Right ventricle myocardium inferior (tissue), 1 donor: ENCODE measurements at places on chromosomes 2 and 18. TPM values are rescaled to one million over a fixed set of nuclear protein-coding genes. Genes with fewer than 3 reads are reported as not detected.

DNA sequence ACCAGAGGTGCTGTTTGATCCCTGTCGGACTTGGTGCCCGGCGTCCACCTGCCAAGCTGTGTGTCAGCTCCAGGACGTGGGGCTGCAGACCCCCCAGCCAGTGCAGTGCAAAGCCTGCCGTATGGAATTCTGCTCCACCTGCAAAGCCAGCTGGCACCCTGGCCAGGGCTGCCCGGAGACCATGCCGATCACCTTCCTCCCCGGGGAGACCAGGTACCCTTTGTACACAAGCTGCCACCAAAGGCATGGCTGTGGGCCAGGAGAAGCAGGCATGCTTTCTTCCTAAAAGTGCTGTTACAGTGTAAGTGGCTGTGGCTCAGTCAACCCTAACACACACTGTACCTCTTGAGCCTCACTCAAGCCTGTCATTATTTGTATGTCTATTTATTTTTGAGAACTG, 103.3 kb downstream of the RNF144A start:
- DNase-seq = no peak

GRCh38 chr2:216694826-216695217, 527 bp downstream of the IGFBP5 start:
- peak; percentile 48 for DNase-seq

The CTAGE1 gene
- total RNA-seq = not detected

- DNase-seq = no peak
Measured at GRCh38 chr2:77552956-77553355, 30.8 kb upstream of the LRRTM4 start.

The SLC23A3 gene
- total RNA-seq = 0.87 TPM

DNA sequence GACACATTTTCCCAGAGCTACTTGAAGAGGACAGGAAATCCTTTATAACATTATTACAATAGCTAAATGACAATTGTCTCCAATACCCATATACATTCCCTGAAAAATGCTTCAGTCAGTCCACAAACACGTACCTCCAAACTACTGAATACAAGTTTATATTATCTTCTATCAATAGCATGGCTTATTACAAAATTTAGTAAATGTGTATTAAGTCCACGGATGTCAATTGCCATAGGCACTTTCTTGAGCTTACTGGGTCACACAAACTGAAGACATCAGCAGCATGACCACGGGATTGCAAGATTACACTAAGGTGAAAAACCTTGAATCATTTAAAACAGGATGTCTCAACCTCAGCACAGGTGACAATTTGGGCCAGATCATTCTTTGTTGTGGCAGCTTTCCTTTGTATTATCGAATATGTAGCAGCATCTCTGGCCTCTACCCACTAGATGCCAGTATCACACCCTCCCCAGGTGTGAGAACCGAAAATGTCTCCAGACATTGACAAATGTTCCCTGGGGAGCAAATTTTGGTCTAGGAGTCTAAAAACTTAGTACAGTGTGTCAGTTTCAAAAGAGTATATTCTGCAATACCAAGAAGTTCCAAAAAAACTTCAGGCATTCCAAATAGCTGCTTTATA, 1.4 kb downstream of the MBD2 start:
- DNase-seq = no peak

The LRP2 gene
- total RNA-seq = 0.14 TPM

- peak; percentile 66 for DNase-seq
Measured at GRCh38 chr18:34223164-34223892, 1.4 kb downstream of the NOL4 start.
